T-helper 2 cell treated with Interferon-gamma antibody and Interleukin-4, amounts not matched to agents 5 μg/mL and 100 μg/mL, for 36 hours (primary cell): ENCODE measurements at places on chromosomes 3 and 15.

GRCh38 chr3:33915796-33916546 lies 117.5 kb downstream of the PDCD6IP start:
- H3K36me3 ChIP-seq: no peaks in the 10 kb centered on the region
- H3K27ac ChIP-seq: no peak overlapping the region
- DNase-seq: no peak
- H3K27me3 ChIP-seq: peaks cover 3% of the 10 kb centered on the region

DNA sequence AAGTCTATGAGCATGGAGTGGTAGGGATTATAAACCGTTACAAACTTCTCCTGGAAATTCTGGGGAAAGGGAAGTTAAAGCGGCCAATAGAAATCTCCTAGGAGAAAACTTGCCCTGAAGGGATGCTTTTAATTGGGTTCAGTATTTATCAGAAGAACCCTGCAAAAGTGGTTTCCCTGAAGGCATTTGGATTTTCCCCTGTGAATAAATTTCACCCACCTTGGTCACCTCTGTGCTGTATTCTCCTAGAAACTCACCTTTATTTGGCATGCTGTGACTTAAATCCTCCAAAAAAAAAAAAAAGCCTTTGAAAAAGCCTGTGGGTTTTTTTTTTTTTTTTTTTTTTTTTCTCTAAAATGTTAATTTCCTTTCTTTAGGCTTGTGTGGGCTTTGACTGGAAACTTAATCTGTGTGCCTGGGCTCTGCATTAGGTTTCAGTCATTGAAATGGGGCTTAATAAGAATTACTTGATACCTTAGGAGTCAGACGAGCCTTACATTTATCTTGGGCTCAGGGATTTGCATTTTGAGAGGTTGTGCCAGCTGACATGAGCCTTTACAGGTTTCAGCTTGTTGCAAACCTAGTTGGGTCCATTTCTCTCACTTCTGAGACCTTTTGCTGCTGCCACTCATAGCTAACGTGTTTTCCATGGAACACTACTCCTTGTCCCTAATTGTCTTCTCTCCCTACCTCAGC lies 22.0 kb downstream of the TGFBR2 start:
- H3K27me3 ChIP-seq: no peaks in the 10 kb centered on the region
- peak overlapping the region; percentile 96 for H3K27ac ChIP-seq
- peaks cover 80% of the 10 kb centered on the region for H3K4me1 ChIP-seq
- H3K36me3 ChIP-seq: peaks cover 61% of the 10 kb centered on the region
- H3K4me3 ChIP-seq: peak overlapping the region; percentile 29

DNA sequence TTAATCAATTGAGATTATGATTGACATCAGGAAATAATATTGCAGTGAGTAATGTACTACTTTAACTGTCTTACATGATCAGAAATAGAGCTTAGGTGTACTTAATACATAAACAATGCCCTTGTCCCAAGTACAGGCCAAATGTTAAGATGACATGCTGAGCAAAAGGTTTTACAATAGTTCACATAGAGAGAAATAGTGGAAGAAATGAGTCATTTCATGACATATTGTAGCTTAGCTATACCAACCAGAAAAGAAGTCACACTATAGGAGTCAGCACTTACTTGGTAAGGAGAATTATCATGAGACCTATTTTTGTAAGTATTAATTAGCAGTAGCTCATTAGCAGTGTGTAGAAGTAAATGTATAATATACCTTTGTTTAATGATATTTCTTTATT lies 96.4 kb upstream of the NANOGP8 start:
- H3K4me3 ChIP-seq: no peak overlapping the region
- no peaks in the 10 kb centered on the region for H3K27me3 ChIP-seq
- no peak overlapping the region for H3K27ac ChIP-seq
- DNase-seq: no peak
- no peaks in the 10 kb centered on the region for H3K36me3 ChIP-seq
- H3K4me1 ChIP-seq: peaks cover 2% of the 10 kb centered on the region

GRCh38 chr3:149582395-149582794 lies 75.4 kb downstream of the WWTR1 start:
- H3K4me3 ChIP-seq: no peak overlapping the region
- DNase-seq: no peak
- no peak overlapping the region for H3K27ac ChIP-seq
- peaks cover 23% of the 10 kb centered on the region for H3K27me3 ChIP-seq
- H3K36me3 ChIP-seq: no peaks in the 10 kb centered on the region

- no peak overlapping the region for H3K27ac ChIP-seq
- H3K4me1 ChIP-seq: peaks cover 5% of the 10 kb centered on the region
- DNase-seq: no peak
- H3K4me3 ChIP-seq: no peak overlapping the region
- peaks cover 7% of the 10 kb centered on the region for H3K27me3 ChIP-seq
Measured at GRCh38 chr15:95664450-95664849, 666.0 kb upstream of the NR2F2 start.

- no peak overlapping the region for H3K27ac ChIP-seq
- peaks cover 3% of the 10 kb centered on the region for H3K36me3 ChIP-seq
- no peaks in the 10 kb centered on the region for H3K4me1 ChIP-seq
- no peaks in the 10 kb centered on the region for H3K27me3 ChIP-seq
- no peak overlapping the region for H3K4me3 ChIP-seq
- DNase-seq: no peak
Measured at GRCh38 chr3:150497956-150498355, 48.3 kb downstream of the SERP1 start.

GRCh38 chr3:30943206-30943605 lies 48.7 kb upstream of the GADL1 start:
- H3K27me3 ChIP-seq: peaks cover 3% of the 10 kb centered on the region
- no peak overlapping the region for H3K4me3 ChIP-seq
- H3K4me1 ChIP-seq: peaks cover 2% of the 10 kb centered on the region
- H3K27ac ChIP-seq: no peak overlapping the region

- H3K27me3 ChIP-seq: no peaks in the 10 kb centered on the region
- no peak overlapping the region for H3K27ac ChIP-seq
- H3K36me3 ChIP-seq: peaks cover 66% of the 10 kb centered on the region
- no peak overlapping the region for H3K4me3 ChIP-seq
- H3K4me1 ChIP-seq: peaks cover 19% of the 10 kb centered on the region
- no peak for DNase-seq
Measured at GRCh38 chr3:156803952-156804741, 22.0 kb upstream of the LEKR1 start.

- H3K4me1 ChIP-seq: peaks cover 2% of the 10 kb centered on the region
- no peaks in the 10 kb centered on the region for H3K27me3 ChIP-seq
- H3K27ac ChIP-seq: no peak overlapping the region
- H3K4me3 ChIP-seq: no peak overlapping the region
- no peak for DNase-seq
Measured at GRCh38 chr3:155416500-155417118, 123.1 kb upstream of the STRIT1 start.

- peak overlapping the region; percentile 31 for H3K4me3 ChIP-seq
- no peak for DNase-seq
- no peaks in the 10 kb centered on the region for H3K36me3 ChIP-seq
- H3K4me1 ChIP-seq: peaks cover 12% of the 10 kb centered on the region
Measured at GRCh38 chr15:48898032-48898431, 20.1 kb downstream of the EID1 start.

- no peak for DNase-seq
- peaks cover 26% of the 10 kb centered on the region for H3K4me1 ChIP-seq
- no peak overlapping the region for H3K27ac ChIP-seq
- H3K27me3 ChIP-seq: no peaks in the 10 kb centered on the region
Measured at GRCh38 chr3:190595807-190596206, 81.9 kb downstream of the IL1RAP start.

DNA sequence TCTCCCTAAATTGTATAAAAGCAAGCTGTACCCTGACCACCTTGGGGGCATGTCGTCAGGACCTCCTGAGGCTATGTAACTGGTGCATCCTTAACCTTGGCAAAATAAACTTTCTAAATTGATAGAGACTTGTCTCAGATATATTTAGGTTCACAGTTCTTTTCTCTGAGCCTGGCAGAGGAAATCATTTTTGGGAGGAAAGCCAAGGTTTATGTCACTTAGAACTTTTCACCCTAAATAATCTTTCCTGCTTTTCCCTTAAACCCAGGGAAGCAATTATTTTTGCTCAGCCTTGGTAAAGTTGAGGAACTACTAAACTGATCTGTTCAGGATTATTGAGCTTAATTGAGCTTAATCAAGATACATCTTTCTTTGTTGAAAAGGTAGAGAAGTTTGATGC lies 608.9 kb downstream of the PDCD6IP start:
- no peaks in the 10 kb centered on the region for H3K27me3 ChIP-seq
- no peaks in the 10 kb centered on the region for H3K4me1 ChIP-seq
- no peak overlapping the region for H3K27ac ChIP-seq
- no peak overlapping the region for H3K4me3 ChIP-seq
- no peak for DNase-seq

DNA sequence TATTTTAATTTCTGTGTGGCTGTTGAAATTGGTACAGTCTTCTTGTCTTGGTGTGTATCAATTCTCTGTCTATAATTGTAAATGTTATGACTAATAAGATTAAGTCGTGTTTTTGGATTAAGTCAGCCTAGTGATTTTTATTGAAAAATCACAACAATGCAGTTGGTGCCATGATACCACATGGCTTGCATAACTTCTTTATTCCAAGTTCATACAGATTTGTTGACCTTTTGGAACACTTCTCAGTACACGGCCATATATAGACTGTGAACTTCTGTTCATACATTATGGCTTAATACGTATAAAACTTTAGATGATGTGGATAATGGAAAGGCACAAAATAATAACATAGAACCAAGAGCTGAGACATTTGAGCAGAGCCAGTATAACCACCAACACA lies 121.2 kb upstream of the NAALADL2 start:
- no peak overlapping the region for H3K4me3 ChIP-seq
- no peak overlapping the region for H3K27ac ChIP-seq
- H3K27me3 ChIP-seq: no peaks in the 10 kb centered on the region
- DNase-seq: no peak
- no peaks in the 10 kb centered on the region for H3K36me3 ChIP-seq
- H3K4me1 ChIP-seq: no peaks in the 10 kb centered on the region

GRCh38 chr3:148789146-148789545 lies 38.5 kb upstream of the CPB1 start:
- H3K27me3 ChIP-seq: no peaks in the 10 kb centered on the region
- no peak overlapping the region for H3K4me3 ChIP-seq
- H3K27ac ChIP-seq: no peak overlapping the region
- H3K4me1 ChIP-seq: no peaks in the 10 kb centered on the region
- no peak for DNase-seq

GRCh38 chr3:184620475-184621119 lies 59.0 kb downstream of the EPHB3 start:
- H3K27me3 ChIP-seq: peaks cover 29% of the 10 kb centered on the region
- DNase-seq: no peak
- no peak overlapping the region for H3K27ac ChIP-seq
- no peak overlapping the region for H3K4me3 ChIP-seq

DNA sequence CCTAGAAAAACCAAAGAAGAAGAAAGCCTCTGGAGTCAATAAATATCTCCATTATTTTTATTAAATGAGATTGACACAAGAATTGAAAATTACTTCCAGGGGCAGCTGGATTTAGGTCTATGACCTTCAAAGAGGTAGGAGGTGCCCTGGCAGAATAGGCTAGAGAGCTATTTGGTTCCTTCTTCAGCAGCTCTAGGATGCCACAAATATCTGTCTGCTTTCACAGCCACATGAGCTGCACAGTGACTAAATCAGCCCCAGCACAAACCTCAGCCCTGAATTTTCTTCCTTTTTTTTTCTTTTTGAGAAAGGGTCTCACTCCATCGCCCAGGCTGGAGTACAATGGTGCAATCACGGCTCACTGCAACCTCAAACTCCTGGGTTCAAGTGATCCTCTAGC lies 223.5 kb downstream of the ABHD5 start:
- no peak overlapping the region for H3K27ac ChIP-seq
- no peaks in the 10 kb centered on the region for H3K27me3 ChIP-seq
- no peak overlapping the region for H3K4me3 ChIP-seq

DNA sequence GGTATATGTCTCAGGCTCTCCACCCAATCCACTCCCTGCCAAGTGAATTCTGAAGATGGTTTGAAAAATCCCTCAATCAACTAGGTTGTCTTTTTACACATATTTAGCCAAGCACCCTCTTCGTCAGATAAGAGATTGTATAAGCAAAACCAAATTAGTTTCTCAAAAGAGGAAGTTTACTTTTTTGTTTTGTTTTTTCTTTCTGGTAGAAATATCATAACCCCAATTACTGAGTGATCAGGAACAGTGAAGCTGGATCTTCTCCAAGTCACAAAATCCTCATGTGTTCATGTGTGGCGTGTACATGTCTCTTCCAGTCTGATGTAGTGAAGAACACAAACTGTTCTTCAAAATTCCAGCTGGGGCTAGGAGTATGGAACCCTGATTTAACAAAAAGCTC lies 180.6 kb downstream of the FOXP1 start:
- H3K27ac ChIP-seq: no peak overlapping the region
- H3K36me3 ChIP-seq: peaks cover 10% of the 10 kb centered on the region
- DNase-seq: no peak
- H3K4me1 ChIP-seq: peaks cover 29% of the 10 kb centered on the region

- peaks cover 23% of the 10 kb centered on the region for H3K36me3 ChIP-seq
- no peaks in the 10 kb centered on the region for H3K27me3 ChIP-seq
- H3K4me1 ChIP-seq: peaks cover 9% of the 10 kb centered on the region
- no peak overlapping the region for H3K4me3 ChIP-seq
- H3K27ac ChIP-seq: no peak overlapping the region
- no peak for DNase-seq
Measured at GRCh38 chr15:49988766-49989165, 130.3 kb downstream of the ATP8B4 start.

- no peaks in the 10 kb centered on the region for H3K4me1 ChIP-seq
- H3K27ac ChIP-seq: no peak overlapping the region
- DNase-seq: no peak
- H3K36me3 ChIP-seq: no peaks in the 10 kb centered on the region
- no peaks in the 10 kb centered on the region for H3K27me3 ChIP-seq
Measured at GRCh38 chr3:135128818-135129217, 333.8 kb downstream of the EPHB1 start.

GRCh38 chr15:29736012-29736743 lies 86.1 kb downstream of the TJP1 start:
- no peak overlapping the region for H3K27ac ChIP-seq
- H3K4me1 ChIP-seq: peaks cover 11% of the 10 kb centered on the region
- H3K4me3 ChIP-seq: no peak overlapping the region
- H3K36me3 ChIP-seq: no peaks in the 10 kb centered on the region
- DNase-seq: no peak

DNA sequence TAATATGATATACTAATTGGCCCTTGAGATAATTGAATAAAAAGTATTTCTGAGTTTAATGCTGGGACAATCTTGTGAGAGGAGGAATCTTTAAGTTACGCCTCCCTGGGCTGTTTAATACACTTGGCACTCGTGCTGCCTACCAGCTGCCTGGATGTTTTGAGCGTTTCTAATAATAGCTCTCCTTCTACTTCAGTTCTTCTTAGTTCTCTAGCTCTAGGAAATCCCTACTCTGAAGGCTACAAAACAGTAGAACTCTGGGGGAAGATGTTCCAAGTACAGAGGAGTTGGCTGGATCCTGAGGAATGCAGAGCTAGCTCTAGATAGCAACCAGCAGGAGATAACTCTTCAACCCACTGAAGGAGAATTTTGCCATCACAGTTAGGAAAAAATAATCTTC lies 3.5 kb downstream of the NAALADL2 start:
- DNase-seq: no peak
- H3K4me1 ChIP-seq: no peaks in the 10 kb centered on the region
- H3K4me3 ChIP-seq: no peak overlapping the region
- no peak overlapping the region for H3K27ac ChIP-seq
- no peaks in the 10 kb centered on the region for H3K27me3 ChIP-seq
